ENCODE measurements at places on chromosomes 12 and 14. TPM values are rescaled to one million over a fixed set of nuclear protein-coding genes. Genes with fewer than 3 reads are reported as not detected.

RNASE8 gene
- not detected for total RNA-seq

TEAD4 gene
- total RNA-seq, result 18.8 TPM

KRT77 gene
- total RNA-seq, result not detected

DNA sequence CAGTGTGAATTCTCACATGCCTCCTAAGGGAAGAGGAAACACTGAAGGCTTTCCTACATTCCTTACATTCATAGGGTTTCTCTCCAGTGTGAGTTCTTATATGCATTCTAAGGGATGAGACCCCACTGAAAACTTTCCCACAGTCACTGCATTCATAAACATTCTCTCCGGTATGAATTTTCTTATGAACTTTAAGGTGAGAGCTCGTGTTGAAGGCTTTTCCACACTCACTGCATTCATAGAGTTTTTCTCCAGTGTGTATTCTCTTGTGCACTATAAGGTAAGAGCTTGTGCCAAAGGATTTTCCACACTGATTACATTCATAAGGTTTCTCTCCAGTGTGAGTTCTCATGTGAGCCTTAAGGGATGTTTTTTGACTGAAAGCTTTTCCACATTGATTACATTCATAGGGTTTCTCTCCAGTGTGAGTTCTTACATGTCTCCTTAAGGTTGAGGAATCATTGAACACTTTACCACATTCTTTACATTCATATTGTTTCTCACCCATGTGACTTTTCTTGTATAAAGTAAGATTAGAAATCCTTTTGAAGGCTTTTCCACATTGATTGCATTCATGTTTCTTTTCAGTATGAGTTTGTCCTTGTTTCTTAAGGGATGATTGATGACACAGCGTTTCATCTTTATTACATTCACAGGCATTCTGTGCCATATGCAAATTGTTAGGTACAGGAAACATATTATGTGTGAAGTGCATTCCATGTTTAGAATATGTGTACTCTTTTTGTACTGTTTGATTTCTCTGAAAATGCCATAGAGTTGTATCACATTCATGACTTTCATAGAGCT is 9.5 kb downstream of the ZNF891 start:
- H3K4me1 ChIP-seq, result no peaks in the 10 kb centered on the region
- no peak for DNase-seq
- peaks cover 64% of the 10 kb centered on the region for H3K36me3 ChIP-seq
- no peak overlapping the region for H3K4me3 ChIP-seq

DNA sequence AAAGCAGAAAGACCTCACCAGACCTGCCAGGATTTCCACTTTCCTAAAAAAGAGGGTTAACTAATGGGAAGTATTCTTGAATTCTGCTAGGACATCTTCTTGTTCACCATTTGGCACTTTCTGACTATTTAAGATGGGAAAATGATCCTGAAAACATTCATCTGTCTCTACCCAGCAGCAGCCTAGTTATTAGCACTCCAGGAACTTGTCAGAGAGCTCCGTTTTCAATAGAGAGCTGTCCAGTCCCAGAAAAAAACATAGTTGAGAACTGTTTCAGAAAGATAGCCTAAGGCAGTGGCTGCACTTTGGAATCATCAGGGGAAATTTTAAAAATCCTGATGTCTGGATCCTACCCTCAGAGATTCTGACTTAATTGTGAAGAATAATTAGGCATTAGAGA is 22.1 kb upstream of the CEP83 start:
- DNase-seq, result no peak
- peaks cover 5% of the 10 kb centered on the region for H3K27me3 ChIP-seq
- H3K27ac ChIP-seq, result no peak overlapping the region
- no peak overlapping the region for H3K4me3 ChIP-seq

- H3K36me3 ChIP-seq, result no peaks in the 10 kb centered on the region
- H3K27me3 ChIP-seq, result no peaks in the 10 kb centered on the region
- DNase-seq, result no peak
- H3K4me3 ChIP-seq, result no peak overlapping the region
- no peaks in the 10 kb centered on the region for H3K4me1 ChIP-seq
Measured at GRCh38 chr14:96088074-96088473, 48.9 kb downstream of the C14orf132 start.

- no peak overlapping the region for H3K4me3 ChIP-seq
- no peak for DNase-seq
- peaks cover 6% of the 10 kb centered on the region for H3K4me1 ChIP-seq
- peaks cover 22% of the 10 kb centered on the region for H3K36me3 ChIP-seq
- H3K27me3 ChIP-seq, result no peaks in the 10 kb centered on the region
Measured at GRCh38 chr12:95237315-95237714, 19.7 kb downstream of the VEZT start.

- peaks cover 2% of the 10 kb centered on the region for H3K27me3 ChIP-seq
- peaks cover 10% of the 10 kb centered on the region for H3K4me1 ChIP-seq
- H3K36me3 ChIP-seq, result no peaks in the 10 kb centered on the region
- H3K27ac ChIP-seq, result no peak overlapping the region
Measured at GRCh38 chr14:31950764-31951637, 126.1 kb upstream of the ARHGAP5 start.

DNA sequence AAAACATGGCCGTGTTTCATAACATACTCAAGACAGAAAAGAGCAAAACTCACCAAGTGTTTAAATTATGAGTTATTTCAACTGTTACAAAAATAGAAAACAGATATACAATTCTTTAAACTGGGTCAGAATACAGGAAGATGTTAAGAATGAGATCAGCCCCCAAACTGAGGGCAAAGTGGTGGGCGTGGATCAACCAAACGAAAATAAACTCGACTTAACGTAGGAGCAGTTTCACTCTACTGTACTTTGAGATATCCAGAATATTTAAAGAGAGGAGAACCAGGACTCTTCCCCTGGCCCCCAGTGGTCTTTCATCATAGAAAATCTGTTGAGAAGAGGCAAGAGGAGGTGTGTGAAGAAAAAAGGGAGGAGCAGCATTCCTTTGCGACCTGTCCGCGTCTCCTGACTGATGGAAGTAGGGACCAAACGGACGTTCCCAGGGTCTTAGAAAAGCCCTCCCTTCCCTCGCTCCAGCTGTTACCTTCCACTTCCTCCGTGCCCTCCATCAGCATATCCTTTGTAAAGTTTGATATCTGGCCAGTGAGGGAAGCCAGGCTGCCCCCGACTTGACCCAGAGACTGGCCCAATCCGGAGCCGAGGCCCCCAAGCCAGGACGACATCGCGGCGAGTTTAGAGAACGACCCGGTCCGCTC is 668 bp downstream of the TRIP11 start:
- no peak for DNase-seq
- H3K27me3 ChIP-seq, result no peaks in the 10 kb centered on the region
- peak overlapping the region; percentile 98 for H3K27ac ChIP-seq
- peak overlapping the region; percentile 93 for H3K4me3 ChIP-seq

DNA sequence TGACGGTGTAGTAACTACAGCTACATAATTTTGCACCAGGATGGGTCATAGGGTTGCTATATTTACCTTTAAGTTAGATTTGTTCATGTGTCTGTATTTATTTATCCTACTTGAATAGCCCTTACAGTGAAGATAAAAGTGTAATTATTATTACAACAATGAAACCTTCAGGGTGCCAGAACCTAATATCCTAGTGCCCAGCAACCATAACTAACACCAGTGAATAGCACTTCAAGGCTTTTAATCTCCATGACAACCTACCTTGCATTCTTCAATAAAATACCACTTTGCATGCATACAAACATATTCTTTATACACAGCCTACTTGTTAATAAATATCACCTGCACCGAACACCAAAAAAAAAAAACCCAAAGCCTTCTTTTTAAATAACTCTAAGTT is 58.7 kb upstream of the G2E3 start:
- H3K36me3 ChIP-seq, result no peaks in the 10 kb centered on the region
- H3K4me3 ChIP-seq, result no peak overlapping the region
- DNase-seq, result no peak
- H3K27ac ChIP-seq, result no peak overlapping the region
- H3K27me3 ChIP-seq, result peaks cover 21% of the 10 kb centered on the region

DNA sequence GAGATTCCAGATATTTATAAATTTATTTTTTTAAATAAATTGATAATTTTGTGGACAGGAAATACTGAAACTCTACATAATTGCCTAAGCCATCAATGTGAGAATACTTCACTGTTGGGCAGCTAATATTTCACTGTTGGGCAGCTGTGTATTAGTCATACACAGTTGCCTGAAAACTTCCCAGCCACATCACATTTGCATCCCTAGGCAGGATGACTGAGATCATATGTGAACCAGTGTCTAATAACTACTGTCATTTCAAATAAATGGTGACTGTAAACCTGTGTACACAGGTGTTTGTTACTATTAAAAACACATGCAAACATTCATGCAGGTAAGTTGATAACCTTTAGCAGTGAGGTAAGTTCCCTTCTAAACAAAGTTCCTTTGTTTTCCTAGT is 43.9 kb downstream of the TMTC3 start:
- H3K27ac ChIP-seq, result no peak overlapping the region
- no peak overlapping the region for H3K4me3 ChIP-seq
- H3K36me3 ChIP-seq, result peaks cover 17% of the 10 kb centered on the region
- no peaks in the 10 kb centered on the region for H3K4me1 ChIP-seq
- DNase-seq, result no peak

DNA sequence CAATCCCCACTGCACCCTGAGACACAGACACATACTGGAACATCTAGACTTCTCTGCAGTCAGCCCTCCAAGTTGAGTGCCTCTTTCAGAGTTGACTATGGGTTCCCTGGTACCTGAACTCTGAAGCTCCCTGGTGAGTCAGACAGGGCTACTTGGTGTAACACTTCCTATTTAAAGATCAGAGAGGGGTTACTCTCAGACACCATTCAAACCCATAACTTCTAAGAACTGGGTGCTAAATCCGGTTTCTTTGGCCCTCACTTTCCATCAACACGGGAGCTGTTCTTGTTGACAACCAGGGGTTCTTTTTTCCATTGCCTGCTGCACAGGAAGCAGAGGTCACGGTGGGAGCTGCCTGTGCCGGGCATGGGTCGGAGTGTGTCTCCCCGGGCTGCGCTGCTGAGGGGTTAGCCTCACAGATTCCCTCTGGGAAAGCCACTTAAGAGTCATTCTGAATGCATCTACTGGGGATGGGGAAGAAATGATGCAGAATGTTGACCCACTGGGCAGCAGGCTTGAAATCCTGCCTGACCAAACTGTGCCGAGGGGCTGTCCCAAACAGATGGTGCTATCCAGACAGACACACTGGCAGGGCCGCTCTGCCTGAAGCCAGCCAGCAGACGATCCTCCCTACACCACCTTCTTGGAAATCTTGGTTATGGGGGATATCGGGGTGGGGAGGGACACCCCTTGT is 74.1 kb downstream of the PITPNM2 start:
- H3K4me3 ChIP-seq, result peak overlapping the region; percentile 85
- H3K36me3 ChIP-seq, result no peaks in the 10 kb centered on the region
- H3K27ac ChIP-seq, result peak overlapping the region; percentile 98
- no peaks in the 10 kb centered on the region for H3K27me3 ChIP-seq
- peak; percentile 88 for DNase-seq

DNA sequence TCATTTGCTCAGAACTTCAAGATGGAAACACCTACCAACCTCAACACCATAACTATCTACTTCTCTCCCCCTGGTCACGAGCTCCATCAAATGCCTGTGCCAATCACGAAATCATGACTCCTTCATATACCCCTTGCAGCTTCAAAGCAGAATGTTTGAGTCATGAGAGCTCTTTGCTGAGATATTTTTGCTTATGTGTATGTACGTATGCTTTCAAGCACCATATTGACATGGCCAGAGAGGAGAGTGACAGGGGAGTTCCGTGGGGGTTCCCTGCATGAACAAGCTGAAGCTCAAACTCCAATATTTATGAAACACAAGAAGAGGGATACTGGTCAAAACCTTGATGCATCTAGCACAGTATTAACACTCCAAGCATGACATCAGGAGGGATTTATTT is 374.4 kb downstream of the DPF3 start:
- DNase-seq, result no peak
- H3K36me3 ChIP-seq, result peaks cover 21% of the 10 kb centered on the region
- peak overlapping the region; percentile 58 for H3K4me3 ChIP-seq

DNA sequence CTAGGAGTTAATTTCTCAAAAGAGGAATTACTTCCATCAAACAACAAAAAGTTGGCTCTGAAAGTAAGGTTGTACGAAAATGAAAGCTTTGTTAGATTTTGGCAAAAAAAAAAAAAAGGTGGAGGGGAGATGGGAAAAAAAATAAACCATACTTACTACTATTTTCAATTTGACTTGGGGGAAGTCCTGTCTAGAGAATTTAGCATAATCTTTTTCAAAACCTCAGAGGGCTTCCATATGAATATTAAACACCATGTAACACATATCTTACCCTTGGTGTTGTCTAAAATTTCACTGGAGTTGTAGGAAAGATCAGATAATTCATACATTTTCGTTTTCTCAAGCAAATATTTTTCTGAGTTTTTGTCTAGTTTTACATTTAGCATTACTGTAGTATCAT is 17.5 kb downstream of the GRIP1 start:
- H3K36me3 ChIP-seq, result no peaks in the 10 kb centered on the region
- no peak for DNase-seq
- no peak overlapping the region for H3K4me3 ChIP-seq
- H3K27ac ChIP-seq, result no peak overlapping the region
- no peaks in the 10 kb centered on the region for H3K4me1 ChIP-seq

GRCh38 chr14:98175881-98176280 is 1096.1 kb downstream of the BCL11B start:
- peak overlapping the region; percentile 74 for H3K4me3 ChIP-seq
- DNase-seq, result peak; percentile 64
- H3K4me1 ChIP-seq, result peaks cover 85% of the 10 kb centered on the region
- H3K27ac ChIP-seq, result peak overlapping the region; percentile 96

GRCh38 chr14:72380456-72380855 is 448.2 kb downstream of the RGS6 start:
- peaks cover 17% of the 10 kb centered on the region for H3K4me1 ChIP-seq
- no peak for DNase-seq
- no peak overlapping the region for H3K4me3 ChIP-seq
- peaks cover 2% of the 10 kb centered on the region for H3K36me3 ChIP-seq
- H3K27me3 ChIP-seq, result peaks cover 46% of the 10 kb centered on the region

DNA sequence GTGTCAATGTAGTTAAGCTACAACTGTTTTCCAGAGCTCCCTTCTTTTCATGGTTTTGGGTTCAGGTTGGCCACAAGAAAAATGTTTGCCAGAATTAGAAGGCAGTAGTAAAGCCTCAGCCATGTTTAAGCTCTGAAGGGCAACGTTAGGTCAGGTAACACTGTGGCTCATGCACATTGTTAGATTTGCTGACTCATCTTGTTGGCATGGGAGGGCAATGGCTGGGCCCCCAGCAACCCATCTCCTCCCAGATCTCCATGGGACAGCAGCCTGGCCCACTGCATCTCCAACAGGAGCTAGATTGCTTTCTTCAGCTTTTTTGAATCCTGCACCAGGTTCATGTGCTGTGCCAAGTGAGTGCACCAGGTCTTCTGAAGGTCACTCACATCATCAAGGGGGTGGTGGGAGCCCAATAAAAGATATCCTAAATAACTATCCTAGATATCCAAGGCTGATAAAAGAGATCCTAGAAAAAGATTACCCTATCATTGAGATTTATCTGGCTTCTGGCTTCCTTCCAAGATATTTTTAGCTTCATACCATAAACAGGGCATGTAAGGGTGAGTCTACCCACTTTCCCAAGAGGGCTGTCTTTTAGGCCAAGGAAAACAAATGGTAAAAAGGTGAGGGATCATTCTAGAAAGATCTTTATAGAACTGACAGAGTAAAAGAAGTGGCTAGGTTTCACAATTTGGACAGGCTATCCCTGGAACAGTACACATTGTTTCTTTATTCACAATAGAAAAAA is 28.9 kb downstream of the PTGER2 start:
- no peak overlapping the region for H3K27ac ChIP-seq
- peaks cover 23% of the 10 kb centered on the region for H3K4me1 ChIP-seq
- no peak for DNase-seq

Data from activated CD4-positive, alpha-beta T cell treated with anti-CD3 and anti-CD28 coated beads, Interleukin-2, amount 10 ng/mL, durations not matched to agents 24 days and 14 days (primary cell).